ENCODE measurements at places on chromosomes 6 and 20.

GRCh38 chr6:151071295-151071694, 168.5 kb upstream of the AKAP12 start:
- DNase-seq = no peak

- no peak for DNase-seq
Observed at GRCh38 chr6:5046430-5046829, 38.7 kb upstream of the PPP1R3G start.

GRCh38 chr6:116948533-116949304, 71.7 kb downstream of the RFX6 start:
- no peak for DNase-seq

- no peak for DNase-seq
Observed at GRCh38 chr20:53921443-53921973, 148.9 kb downstream of the BCAS1 start.

DNA sequence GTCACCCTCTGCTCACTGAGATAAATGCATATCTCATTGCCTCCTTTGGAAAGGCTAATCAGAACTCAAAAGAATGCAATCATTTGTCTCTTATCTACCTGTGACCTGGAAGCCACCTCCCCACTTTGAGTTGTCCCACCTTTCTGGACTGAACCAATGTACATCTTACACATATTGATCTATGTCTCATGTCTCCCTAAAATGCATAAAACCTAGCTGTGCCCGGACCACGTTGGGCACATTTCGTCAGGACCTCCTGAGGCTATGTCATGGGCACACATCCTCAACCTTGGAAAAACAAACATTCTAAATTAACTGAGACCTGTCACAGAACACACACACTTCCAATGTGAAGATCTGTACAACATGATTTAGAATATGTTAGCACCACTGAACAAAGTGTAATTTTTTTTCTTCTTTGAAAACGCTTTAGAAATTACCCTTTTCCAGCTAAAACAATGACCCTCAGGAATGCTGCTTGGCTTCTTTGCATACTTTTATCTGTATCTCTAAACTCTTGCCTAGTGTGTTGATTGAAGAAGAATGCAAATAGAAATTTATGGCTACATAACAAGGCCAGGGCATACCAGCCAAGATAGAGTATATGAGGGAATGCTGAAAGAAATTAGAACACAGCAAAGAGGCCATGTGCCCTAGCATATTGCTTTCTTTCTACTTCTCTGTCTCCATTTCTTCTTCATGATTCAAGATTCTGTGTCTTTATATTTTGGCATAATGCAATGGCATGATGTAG, 84.6 kb upstream of the DST start:
- no peak for DNase-seq
